Urinary bladder (tissue), 4 donors: ENCODE measurements at places on chromosomes 7 and 10. TPM values are rescaled to one million over a fixed set of nuclear protein-coding genes. Genes with fewer than 3 reads are reported as not detected.

GRCh38 chr7:101673951-101674350, 44.9 kb upstream of the MYL10 start:
- no peak for DNase-seq

DNA sequence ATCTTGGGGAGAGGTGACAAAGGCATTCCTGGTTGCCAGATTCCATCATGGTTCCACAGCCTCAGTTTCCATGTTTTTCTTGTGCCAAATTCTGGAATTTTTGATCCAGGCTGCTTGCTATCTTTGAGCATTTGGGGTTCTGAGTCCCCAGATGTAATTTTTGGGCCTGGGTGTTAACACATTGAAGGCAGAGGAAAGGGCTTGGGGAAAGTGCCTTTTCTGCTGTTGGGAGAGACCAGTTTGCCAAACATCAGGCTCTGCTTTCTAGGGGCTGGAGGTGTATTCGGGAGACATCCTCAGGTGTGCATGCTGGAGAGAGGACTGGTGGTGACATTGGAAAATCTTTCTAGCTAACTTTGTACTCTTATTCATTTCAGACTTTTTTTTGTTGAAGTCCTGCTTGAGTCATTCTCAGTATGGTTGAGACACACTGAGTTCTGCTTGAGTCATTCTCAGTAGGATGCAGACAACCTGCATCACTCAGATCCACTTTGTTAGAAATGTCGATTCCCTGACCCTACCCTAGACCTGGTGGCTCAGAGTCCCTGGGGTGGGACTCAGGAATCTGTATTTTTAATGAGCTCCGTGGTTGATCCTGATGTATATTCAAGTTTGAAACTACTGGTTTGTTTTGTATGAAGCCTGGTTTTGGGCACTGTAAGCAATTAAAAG, 101.0 kb downstream of the LRMDA start:
- no peak for DNase-seq

The MYO3A gene
- 7.0 TPM for total RNA-seq

DNA sequence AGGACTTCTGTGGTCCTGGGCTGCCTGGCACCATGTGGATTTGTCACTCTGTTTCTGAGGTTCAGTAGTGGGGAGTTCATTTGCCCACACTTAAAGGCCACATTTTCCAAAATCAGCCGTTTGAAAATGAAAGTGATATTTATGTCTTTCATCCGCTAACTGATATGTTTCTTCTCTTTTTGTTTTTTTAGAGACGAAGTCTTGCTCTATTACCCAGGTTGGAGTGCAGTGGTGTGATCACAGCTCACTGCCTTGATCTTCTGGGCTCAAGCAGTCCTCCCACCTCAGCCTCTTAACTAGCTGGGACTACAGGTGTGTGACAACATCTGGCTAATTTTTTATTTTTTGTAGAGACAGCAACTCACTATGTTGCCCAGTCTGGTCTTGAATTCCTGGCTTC, 58.6 kb downstream of the EBLN1 start:
- no peak for DNase-seq

DNA sequence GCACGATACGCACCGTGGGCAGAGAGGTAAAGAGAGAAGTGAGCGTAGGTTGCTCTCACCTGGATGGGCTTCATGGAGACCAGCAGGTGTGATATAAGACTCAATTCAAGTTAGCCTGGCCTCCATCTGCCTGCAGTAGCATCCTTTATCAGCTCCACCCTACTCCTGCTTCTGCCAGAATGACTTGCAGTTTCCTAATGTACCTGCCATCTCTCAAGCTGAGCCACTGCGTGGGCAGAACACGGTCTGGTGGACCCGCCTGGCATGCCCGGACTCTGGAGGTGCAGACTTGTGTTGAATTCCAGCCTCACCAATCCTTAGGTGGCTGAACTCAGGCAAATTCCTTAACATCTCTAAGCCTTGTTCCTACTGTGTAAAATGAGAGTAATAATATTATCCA, 64.3 kb downstream of the STEAP1B start:
- no peak for DNase-seq

GRCh38 chr10:67539312-67539711, 156.7 kb downstream of the CTNNA3 start:
- DNase-seq = no peak

- no peak for DNase-seq
These were observed 34.2 kb upstream of the LAMB1 start for GRCh38 chr7:108037140-108037539.

- DNase-seq = no peak
These were observed 17.5 kb downstream of the TSPAN15 start for GRCh38 chr10:69468751-69469089.

The CPED1 gene
- 78.4 TPM for total RNA-seq

DNA sequence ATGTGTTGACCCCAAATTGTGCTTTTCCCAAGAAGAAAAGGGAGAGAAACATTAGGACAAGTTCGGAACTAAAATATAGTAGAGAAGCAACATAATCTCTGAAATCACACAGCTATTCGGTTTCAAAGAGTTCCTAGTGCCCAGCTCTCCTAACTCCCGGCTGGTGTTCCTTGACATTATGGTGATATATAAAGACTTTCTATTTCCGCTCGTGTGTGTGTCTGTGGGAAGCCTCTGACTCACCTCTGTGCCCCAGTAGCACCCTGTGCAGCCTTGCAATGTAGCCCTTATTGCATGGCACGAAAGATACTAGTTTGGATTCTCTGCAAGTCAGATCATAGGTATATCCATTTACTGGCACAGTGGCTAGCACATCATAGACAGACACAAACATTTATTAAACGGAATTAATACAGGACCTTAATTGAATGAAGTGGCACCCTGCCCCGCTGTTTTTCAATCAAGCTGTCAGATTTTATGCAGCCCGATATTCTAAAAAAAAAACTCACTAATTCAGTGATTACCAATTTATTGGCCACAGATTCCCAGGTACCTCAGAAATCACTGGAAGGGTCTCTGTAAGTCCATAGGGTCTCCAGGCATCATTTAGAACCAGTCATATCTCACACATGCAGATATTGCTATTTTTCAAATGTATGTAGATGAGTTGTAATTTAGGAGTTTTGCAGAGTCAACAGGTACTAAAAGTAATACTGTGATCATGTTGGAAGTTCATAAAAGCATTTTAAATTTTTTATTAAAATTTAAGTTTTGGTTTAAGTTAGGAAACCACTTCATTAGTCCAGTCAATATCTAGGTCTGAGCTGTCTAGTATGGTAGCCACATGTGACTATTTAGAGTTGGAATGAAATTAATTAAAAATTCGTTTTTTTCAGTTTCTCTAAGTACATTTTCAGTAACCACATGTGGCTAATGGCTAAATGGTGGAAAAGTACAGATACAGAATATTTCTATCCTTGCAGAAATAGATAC, 43.3 kb downstream of the SFTPD start:
- no peak for DNase-seq

The RET gene
- 2.7 TPM for total RNA-seq

- no peak for DNase-seq
These were observed 4.4 kb downstream of the CD36 start for GRCh38 chr7:80642871-80643270.

The ZCCHC24 gene
- total RNA-seq = 43.5 TPM

DNA sequence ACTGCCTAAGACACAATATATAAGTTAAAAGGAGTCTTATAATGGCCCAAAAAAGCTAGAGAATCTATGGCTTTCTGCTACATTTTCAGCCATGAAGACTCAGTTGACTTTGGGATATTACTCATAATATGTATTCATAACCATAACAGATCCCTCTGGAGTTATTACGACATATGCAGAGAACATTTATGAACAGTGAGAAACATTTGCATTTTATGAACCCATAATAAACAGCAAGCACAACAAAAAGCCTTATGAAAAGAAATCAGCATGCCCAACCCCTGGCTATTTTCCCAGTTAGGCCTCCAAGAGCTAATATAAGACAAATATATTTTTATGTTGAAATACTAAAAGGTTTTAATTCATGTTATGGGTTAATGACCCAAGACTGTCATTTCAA, 52.4 kb downstream of the ARMH3 start:
- no peak for DNase-seq

GRCh38 chr10:52570490-52570889, 202.1 kb downstream of the MBL2 start:
- no peak for DNase-seq

The ZNF25 gene
- 29.0 TPM for total RNA-seq

- DNase-seq = no peak
These were observed 11.3 kb downstream of the ZNF680 start for GRCh38 chr7:64551375-64552142.

The WNT8B gene
- 0.11 TPM for total RNA-seq

DNA sequence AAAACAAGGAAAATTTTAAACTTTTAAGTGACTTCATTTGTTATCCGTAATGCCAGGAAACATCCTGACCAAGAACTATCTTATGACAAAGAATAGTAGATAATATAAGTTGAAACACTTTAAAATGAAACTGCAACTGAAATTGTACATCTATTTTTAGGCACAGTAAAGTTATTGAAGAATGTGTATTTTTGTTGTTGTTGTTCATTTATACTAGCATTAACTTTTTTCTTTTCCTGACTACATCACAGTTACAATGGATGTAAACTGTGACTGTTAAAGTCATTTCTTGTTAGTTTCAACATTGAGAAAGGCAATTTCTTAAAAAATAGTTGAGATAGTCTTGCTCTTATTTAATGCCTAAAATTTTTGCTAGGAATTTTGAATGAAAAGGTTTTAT, 2.6 kb downstream of the CPED1 start:
- DNase-seq = no peak

- peak; percentile 15 for DNase-seq
These were observed 454.4 kb downstream of the AUTS2 start for GRCh38 chr7:70052691-70053090.

DNA sequence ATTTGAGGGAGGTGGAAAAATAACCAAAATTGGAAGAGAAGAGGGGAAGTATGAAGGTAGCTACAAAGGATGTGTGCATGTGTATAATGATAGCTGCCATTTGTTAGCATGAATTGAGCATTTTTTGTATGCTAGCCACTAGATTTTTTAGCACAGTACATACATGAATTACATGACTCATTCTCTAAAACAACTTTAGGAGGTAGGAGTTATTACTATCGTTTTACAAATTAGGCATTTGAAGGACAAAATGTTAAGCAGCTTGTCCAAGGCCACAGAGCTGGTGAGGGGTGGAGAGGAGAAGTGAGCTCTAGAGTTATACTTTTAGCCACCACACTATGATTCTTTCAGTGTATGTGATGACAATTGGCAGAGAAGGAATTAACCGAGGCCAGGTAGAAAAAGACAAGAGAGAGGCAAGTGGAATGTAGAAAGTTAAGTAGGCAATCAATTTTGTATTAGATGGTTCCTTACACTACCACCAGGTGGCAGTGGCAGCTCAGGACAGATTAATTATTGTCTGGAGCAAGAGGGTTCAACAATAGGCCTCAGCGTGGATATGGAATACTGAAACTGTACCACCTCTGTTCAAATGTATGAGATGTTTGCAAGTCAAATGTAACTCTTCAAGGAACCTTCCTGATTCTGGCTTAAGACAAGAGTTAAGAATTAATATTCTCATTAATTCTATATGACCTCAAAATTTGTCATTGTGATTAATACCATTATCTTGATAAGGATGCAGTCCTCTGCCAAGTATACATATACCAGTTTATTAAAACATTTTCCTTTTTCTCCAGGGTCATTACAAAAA, 128.0 kb downstream of the MBL2 start:
- DNase-seq = no peak

GRCh38 chr10:61964059-61964709, 62.7 kb downstream of the ARID5B start:
- no peak for DNase-seq

DNA sequence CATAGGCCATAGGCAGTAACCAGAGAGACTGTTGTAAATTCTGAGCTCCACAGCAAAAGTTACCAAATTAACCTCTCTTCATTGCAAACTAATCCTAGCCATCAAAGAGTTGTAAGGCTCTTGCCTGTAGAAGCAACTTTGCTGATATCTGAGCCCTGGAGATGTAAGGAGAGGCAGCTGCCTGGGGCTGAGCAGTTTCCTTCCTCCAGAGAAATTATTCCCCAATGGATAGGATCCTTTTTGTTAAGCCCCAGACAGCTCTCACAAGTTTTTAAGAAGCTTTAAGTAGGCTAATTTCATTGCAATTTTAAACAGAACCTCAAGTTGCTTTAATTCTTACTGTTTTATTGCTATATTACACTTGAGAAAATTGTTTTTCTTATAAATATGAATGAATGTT, 211.1 kb downstream of the GALNT17 start:
- no peak for DNase-seq

The TRPV6 gene
- total RNA-seq = 0.74 TPM

The MYH16 gene
- total RNA-seq = not detected

The GPR15LG gene
- 16.6 TPM for total RNA-seq

DNA sequence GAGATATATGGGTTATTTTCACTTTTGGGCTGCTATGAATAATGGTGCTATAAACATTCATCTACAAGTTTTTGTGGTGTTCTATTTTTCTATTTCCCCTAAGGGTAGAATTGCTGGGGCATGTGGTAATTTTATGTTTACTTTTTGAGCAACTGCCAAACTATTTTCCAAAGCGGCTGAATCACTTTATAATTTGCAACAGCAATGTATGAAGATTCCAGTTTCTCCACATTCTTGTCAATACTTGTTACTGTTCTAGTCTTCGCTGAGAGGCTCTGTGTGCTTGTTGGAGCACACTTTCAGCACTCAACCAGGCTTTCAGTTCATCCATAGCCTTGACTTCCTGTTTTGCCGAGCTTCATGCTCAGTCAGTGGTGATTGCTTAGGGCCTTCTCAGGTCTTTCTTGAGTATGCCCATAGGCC, 39.0 kb downstream of the ADK start:
- peak; percentile 79 for DNase-seq

- DNase-seq = no peak
These were observed 106.8 kb upstream of the FGL2 start for GRCh38 chr7:77306231-77307067.

DNA sequence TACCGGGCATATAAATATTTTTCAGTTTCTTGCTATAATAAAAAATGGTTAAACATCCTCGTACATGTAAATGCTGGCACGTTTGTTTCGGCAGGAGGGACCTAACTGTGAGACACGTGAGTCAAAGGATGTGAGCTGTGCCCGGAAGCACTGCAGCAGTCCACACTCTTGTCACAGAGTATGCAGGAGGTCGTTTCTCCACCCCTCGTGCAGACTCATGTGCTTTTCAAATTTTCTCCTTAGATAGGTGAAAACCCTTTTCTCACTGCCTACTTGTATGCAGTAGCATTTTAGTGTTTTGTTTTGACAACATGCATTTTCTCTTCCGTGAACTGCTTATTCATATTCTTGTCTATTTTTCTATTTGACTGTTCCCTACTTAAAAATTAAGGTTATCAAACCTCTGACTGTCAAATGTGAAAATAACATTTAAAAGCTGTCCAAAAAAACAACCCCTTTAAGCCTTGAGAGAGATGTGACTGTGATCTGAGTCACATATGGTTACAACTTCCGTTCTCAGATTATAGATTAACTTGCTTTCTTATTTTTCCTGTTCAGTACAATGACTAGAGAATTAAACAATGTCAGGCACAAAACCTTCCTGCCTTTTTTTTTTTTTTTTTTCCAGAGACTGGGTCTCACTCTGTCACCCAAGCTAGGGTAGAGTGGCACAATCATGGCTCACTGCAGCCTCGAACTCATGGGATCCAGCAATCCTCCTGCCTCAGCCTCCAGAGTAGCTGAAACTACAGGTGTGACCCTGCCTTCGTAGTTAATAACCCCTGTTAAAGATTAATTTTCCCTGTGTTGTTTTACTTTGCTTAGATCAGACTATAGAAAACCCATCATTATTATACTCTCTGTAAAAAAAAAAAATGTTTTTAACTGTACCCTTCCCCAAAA, 45.1 kb downstream of the DPY19L1 start:
- no peak for DNase-seq

The TMEM243 gene
- 60.1 TPM for total RNA-seq

GRCh38 chr10:8485032-8485431, 430.5 kb downstream of the GATA3 start:
- DNase-seq = no peak
